ENCODE measurements at places on chromosomes 5 and 9.

DNA sequence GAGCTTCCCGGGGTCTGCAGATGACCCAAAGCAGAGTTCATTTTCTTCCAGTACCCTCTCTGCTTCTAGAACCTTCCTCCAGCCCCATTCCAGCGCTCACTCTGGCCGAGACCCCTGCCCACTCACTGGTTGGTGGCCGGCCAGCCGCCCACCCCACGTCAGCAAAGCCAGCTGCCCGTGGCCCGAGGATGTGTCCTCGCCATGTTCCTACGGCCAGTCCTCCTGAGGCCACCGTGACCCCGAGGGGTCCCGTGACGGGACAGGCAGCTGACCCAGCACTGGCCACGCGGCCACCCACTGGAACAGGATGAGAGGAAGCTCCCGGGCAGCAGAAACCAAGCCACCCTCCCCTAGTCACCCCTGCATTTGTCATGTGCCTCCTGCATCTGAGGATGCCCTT, 39.1 kb upstream of the SLC6A19 start:
- DNase-seq, result no peak

DNA sequence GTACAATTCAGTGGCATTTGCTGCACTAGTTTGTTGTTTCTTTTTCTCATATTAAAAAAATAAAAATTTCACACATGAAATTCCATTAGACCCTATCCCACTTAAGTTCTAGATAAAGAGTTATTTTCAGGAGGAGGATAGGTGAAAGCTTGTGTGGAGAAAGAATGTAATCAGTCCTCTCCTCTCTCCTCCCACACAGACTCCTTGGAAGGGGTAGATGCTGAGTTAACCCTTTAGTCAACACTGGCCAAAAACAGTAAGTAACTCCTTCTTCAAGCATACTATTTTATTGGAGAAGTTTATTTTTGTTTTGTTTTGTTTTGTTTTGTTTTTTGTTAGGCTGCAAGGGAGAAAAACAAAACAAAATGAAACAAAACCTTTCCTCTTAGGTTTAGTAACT, 30.6 kb upstream of the LMNB1 start:
- DNase-seq, result no peak

DNA sequence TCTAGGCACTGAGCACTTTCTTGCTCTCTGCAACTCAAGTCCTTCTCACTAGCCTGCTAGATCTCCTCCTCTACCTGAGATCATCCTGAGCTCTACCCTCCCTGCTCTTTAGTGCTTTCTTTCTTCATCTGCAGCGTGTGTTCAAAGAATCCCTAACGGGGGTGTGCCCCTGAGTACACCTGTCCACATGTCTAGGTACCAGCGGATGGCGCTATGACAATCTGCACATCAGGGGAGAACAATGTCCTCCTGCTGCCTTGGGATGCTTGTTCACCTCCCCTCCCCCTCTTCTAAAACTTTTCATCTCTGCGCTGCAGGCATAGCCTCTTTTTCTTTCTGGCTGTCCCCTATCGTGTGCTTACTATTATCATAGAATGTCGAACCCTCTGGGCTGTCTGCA, 42.7 kb downstream of the PTPN3 start:
- DNase-seq, result no peak

GRCh38 chr5:100840789-100841188, 62.3 kb downstream of the ST8SIA4 start:
- DNase-seq, result no peak

DNA sequence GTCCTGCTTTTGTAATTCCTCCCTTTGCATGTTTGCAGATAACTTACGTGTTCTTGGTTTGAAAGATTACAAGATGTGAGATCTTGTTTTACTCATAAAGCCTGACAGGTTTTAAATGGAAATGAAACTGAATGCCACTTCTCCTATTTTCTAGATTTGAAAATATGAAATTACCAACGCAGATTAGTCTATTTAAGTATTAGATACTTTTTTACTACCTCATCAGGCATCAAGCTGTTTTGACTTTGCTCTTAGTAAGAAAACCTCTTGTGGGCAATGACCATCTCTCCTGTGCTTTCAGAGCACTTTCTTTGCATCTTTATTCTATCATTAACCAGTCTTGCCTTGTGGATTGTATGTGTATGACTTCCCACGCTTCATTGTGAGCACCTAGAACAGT, 3.5 kb downstream of the DMXL1 start:
- DNase-seq, result no peak

- no peak for DNase-seq
Measured at GRCh38 chr5:149056616-149057165, 6.2 kb downstream of the SH3TC2 start.

GRCh38 chr5:177479774-177480173, 6.3 kb upstream of the DBN1 start:
- no peak for DNase-seq

DNA sequence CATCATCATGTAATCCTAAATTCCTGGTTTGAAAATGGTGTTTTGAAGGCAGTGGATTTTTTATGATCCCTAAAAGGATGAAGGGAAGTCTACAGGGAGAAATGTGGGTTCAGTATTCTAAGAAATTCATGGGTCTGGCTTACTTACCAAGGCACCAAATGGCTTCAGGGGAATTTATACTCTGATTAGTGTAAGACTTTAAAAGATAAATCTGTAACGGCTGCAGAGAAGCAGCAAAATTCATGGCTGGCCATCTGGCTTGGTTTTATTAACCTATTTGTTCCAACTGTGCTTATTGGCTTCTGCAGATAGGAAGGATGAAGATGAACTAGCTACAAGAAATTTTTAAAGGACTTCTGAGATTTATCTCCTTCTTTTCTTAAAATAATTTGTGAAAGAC, 222.8 kb downstream of the TENT4A start:
- DNase-seq, result no peak

DNA sequence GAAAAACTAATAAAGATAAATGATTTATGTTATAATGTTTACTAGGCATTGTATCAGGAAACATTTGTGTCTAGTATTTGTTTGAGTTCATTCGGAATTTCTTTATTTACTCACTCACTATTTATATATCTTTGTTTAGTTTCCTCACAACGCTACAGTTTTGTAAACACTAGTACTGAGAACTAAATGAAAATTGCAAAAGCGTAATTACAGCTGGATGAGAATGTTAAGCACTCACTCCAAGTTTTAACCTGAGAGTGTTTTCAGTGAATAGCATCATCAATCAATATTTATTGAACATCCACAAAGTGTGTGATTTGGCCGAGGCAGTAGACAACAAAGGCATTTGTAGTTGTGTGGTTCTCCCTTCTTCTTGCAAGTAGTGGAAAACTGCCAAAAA, 969.6 kb upstream of the DMAC1 start:
- DNase-seq, result no peak

DNA sequence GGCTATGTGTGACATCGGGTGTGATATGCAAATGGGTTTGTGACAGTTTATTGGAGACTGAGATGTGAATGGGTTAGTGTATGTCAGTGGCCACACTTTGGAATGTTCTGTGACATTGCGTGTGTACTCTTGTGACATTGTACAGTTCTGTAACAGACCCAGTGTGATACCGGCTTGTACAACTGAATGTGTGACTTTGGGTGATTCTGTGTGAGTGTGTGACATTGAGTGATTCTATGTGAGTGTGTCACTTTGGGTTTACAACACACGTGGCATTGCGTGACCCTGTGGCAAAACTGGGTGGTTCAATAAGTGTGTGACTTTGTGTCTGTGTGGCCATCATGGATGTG, 38.2 kb downstream of the CXXC5 start:
- no peak for DNase-seq

- DNase-seq, result no peak
Measured at GRCh38 chr9:131554087-131554842, 8.9 kb downstream of the PRRT1B start.

DNA sequence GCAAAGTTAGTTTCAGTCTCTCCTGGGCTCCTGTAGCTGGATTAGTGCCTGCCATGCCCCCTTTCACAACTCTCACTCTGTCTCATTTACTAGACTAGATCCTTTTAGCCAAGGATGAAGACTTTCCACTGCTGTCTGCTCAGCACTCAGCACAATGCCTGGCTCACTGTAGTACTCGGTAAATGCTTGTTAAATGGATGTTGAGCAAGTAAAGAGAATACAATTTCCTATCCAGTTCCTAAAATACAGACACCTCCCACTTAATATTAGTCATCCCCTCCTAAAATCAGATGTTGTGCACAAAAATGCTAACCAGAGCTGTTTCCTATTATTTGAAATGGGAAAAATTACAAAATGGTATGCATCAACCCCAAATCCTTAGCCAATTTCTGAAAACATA, 195.8 kb downstream of the SREK1 start:
- no peak for DNase-seq

GRCh38 chr5:16529306-16529705, 63.7 kb upstream of the ZNF622 start:
- no peak for DNase-seq

GRCh38 chr5:160935776-160936175, 83.8 kb upstream of the ATP10B start:
- no peak for DNase-seq
